Esophagus mucosa (tissue), 1 donor: ENCODE measurements at places on chromosomes 1 and 21. TPM values are rescaled to one million over a fixed set of nuclear protein-coding genes. Genes with fewer than 3 reads are reported as not detected.
A peak's percentile ranks its signal among the peaks of the same experiment; 100 is the strongest.

The PTPN14 gene
- 25.3 TPM for total RNA-seq

The PGLYRP4 gene
- total RNA-seq = 14.5 TPM

The CFAP57 gene
- total RNA-seq = 0.12 TPM

The CDCA8 gene
- total RNA-seq = 14.1 TPM

GRCh38 chr1:241617426-241617825 is 22.7 kb downstream of the CHML start:
- no peak for ATAC-seq

DNA sequence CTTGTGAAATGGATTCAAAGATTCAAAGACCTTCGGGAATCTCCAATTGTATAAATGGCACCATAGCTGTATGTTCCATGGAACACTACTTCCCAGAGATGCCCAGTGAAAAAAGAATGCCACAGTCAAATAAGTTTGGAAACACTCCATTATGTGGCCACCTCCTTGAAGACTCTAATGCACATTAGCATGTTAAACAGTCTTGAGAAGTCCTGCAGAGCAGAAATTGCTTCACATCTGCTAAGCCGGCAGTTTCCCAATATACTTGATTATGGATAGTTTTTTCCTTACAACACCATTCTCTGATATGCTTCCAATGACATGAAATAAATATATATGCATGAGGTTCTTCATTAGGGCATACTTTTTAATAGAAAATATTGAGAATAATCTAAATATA is 12.7 kb upstream of the SELE start:
- no peak for ATAC-seq

DNA sequence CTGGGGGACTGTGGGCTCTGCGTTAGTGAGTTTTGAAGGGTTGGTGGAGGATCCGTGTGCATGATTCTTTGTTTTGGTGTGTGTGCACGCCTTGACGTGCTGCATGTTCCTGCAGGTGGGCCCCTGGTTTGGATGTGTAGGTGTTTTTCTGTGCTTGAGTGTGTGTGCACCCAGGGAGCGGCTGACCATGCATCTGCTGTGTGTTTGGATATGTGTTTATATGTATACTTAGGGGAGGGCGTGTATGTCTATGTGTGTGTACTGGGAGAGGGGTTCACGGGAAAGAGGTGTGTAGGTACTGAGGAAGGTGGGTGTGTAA is 1.1 kb downstream of the VANGL2 start:
- ATAC-seq = no peak

GRCh38 chr1:93537396-93537795 is 89.5 kb downstream of the FNBP1L start:
- no peak for ATAC-seq

- ATAC-seq = no peak
Measured at GRCh38 chr1:62682531-62682930, 5.7 kb downstream of the DOCK7 start.

DNA sequence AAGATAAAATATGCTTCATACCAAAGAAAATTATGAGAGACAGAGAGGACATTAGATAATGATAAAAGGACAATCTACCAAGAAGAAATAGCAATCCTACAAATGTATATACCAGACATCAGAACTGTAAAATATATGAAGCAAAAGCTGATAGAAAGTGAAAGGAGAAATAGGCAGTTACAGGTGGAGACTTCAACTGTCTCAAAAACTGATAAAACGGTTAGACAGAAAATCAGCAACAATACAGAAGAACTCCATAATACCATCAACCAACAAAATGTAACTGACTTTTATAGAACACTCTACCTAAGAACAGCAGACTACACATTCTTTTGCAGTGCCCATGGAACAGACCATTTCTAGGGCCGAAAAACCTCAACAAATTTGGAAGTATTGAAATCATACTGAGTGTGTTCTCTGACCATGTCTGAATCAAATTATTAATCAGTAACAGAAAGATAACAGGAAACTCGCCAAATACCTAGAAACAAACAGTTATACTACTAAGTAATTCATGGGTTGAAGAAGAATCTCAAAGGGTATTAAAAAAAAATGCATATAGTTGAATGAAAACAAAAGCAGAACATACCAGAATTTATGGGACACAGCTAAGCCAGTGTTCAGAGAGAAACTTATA is 132.1 kb downstream of the RPS6KC1 start:
- no peak for ATAC-seq

DNA sequence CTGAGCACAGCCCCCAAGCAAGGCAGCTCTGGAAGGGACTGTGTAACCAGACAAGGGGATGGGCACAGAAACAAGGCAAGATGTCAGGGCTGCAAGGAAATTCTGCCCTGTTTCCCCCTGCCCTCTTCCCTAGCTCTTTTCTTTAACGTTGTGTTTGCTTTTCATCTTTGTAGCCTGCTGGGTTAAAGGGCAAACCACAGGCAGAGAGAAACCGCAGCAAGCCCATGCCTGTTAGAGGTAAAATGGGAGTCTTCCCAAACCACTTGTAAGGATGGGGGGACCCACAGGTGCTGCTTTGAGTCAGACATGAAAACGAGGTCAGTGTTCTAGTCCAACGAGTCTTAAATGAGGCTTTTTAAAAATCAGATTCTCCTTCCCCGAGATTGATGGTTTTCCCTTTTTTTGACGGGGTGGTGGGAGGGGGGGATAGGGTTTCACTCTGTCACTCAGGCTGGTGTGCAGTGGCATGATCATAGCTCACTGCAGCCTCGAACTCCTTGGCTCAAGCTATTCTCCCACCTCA is 13.3 kb downstream of the TGFBR3 start:
- peak; percentile 55 for ATAC-seq

- ATAC-seq = no peak
Measured at GRCh38 chr1:198933515-198934222, 294.8 kb downstream of the PTPRC start.

- ATAC-seq = no peak
Measured at GRCh38 chr1:229535230-229535629, 23.3 kb downstream of the ABCB10 start.

DNA sequence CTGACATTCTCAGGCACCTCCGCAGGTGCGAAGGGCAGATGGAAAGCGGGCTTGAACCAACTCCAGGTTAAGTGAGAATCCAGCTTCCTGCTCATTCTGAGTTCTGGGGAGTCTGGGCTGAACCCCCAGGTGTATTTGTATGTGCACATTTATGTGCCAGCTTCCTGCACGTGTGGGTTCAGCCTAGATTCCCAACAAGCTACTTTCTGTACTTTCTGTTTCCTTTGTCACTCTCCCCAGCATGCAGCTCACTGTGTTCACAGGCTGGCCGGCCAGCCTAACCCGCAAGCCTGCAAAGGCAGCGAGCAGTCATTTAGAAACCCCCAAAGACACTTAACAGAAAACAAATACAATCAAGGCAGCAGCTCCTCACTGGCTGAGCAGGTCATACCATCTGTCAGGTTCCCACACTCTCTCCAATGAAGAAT is 1.3 kb upstream of the IL19 start:
- ATAC-seq = no peak

- ATAC-seq = no peak
Measured at GRCh38 chr1:38805036-38805435, 54.5 kb downstream of the RRAGC start.

- peak; percentile 19 for ATAC-seq
Measured at GRCh38 chr1:15835205-15835740, 12.2 kb upstream of the SPEN start.

DNA sequence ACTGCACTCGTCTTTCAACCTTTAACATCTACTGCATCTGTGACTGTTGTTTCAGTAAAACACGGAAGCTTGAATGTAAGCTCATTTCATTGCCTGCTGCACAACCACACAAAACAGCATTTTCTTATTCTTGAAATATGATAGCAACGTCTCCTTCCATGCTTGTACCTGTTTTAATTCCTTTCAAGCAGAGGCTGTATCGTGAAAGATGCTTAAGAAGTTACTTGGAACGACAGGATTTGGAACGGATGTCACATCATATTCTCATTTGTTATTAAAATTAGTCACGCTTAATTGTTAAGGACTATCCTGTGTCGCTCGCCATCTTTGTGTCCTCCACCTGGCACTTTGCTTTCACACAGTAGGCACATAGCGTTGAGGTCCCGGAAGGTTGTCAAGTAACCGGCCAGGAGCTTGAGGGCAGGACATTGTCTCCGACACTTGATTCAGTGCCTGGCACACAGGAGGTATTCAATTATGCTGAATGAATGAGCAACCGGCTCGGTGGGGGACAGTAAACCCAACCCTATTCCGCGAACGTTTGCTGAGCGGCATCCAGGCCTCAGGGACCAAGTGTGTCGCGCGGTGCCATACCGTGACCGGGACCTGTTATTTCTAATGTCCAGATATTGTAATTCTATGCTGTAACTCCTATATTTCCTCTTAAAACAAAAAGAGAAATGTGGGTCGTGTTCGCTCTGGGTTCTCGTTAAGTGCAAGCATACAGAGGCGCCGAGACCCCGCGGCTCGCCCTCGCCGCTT is 499 bp upstream of the SH3GLB1 start:
- ATAC-seq = peak; percentile 53

DNA sequence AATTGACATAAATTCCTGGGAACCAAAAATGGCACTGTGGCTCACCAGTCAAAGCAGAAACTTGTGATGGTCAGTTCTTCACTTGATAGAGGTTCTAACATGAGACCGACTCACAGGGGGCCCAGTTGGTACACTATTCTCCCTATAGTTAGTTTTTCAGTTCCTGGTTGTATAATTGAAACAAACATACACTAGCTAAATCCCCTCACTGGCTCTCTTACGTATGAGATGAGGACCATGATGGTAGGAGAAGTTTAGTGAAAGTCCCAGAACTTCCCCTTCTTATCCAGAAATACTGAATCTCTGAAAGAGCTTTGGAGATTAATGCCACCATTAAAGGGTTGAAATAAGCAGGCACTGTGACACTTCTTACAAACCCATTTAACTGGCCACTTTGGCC is 2.8 kb upstream of the S100B start:
- ATAC-seq = no peak

- no peak for ATAC-seq
Measured at GRCh38 chr1:162145280-162145965, 75.9 kb downstream of the NOS1AP start.

GRCh38 chr21:31211836-31212235 is 132.2 kb downstream of the TIAM1 start:
- ATAC-seq = no peak

DNA sequence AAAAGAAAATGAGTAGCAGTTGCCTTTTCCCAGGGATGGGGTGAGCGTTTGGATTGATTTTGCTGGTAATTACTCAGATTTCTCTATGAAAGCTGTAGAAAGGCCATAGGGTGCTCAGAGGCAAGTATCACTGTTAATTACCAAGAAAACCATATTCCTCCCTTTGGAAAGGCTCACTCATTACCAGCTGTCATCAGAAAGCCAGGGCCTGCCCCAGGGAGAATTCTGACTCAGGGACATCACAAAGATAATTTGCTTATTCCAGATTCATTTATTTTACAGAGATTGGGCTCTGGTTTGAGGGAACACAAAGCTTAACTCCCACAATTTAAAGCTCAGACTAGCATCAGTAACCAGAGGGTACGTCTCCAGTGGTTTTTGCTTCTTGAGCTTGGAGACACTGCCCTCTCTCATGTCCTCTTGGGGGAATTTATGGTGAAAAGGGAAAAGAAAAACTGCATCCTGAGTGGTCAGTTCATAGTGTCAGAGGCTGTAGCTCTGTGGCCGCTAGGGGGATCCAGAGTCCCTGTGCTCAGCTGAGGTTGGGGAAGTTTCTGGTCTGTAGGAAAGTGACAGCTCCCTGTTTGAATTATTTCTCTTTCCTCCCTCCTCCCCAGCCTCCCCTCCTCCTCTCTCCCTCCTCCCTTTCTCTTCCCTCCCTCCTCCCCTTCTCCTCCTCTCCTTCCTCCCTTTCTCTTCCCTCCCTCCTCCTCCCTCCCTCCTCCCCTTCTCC is 204.3 kb downstream of the KCNJ6 start:
- ATAC-seq = peak; percentile 84

- no peak for ATAC-seq
Measured at GRCh38 chr1:243513726-243514491, 258.1 kb downstream of the SDCCAG8 start.

GRCh38 chr1:102879439-102879993 is 228.8 kb downstream of the COL11A1 start:
- no peak for ATAC-seq

- peak; percentile 29 for ATAC-seq
Measured at GRCh38 chr1:147598621-147599361, 57.5 kb downstream of the BCL9 start.

- no peak for ATAC-seq
Measured at GRCh38 chr1:51574796-51575195, 42.1 kb upstream of the OSBPL9 start.

DNA sequence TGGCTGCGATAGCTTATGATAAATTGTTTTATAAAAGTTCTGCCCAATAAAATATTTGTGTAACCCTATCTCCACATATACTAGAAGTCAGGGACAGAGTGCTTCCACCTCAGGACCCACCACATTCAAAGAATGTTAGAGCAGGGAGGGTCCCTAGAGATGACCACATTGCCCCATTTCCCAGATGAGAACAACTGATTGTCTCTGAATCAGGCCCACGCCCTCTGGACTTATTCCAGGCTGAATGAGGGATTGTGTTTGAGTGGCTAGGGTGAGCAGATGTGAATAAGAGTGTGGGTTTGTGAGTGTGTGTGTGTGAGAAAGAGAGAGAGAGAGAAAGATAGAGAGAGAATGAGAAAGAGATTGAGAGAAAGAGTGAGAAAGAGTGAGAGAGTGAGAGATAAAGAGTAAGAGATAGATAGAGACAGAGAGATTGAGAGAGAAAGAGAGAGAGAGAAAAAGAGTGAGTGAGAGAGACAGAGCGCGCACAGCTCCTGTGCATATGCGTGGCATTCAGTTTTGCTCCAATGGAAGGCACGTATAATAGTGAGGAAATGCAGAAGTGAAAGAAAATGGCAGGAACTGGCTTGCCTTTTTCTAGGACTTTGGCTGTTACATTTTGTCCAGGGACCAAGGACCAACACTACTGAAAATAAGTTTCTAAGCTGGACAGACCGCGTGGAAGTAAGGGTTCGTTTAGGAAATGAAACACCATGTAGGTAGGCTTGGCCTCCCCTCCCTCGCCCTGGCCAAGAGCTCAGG is 94.1 kb downstream of the ABCA4 start:
- ATAC-seq = no peak

DNA sequence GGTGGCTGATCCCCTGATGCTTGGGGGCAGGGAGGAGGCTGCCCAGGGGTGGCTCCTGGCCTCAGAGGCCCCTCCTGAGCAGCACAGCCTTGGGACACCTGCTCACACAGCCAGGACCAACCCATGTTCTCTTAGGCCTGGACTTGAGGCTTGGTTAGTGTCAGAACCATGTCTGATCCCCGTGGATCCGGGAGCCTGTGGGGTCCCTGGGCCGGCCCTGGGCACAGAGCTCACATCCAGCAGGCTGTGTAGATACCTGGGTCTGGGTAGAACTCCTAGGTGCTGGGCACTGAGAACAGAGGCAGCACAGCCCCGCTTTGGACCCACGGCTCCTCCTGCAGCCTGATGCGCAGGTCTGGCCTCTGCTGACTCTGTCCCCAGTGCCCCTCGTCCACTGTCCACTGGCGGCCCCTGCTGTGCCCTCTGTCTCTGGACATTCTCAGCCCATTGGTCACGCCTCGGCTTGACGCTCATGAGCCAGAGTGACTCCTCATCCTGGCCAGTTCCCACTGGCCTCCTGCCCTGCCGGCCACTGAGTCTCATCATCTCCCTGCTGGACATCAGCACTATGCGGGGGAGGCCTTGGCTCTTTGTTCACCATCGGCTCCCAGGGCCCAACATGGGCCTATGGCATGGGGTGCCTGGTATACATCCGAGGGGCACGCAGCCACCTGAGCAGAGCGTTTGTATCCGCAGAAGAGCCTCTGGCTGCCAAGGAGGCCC is 70.2 kb downstream of the TRIM11 start:
- ATAC-seq = no peak
